Stimulated activated CD4-positive, alpha-beta T cell treated with anti-CD3 and anti-CD28 coated beads, Interleukin-4, amount 100 ng/mL, for 1 hour (primary cell): ENCODE measurements at places on chromosomes 12 and 14.

GRCh38 chr14:85576848-85577542, 47.1 kb downstream of the FLRT2 start:
- no peak for DNase-seq

GRCh38 chr14:101713621-101714349, 47.7 kb upstream of the PPP2R5C start:
- DNase-seq = no peak

DNA sequence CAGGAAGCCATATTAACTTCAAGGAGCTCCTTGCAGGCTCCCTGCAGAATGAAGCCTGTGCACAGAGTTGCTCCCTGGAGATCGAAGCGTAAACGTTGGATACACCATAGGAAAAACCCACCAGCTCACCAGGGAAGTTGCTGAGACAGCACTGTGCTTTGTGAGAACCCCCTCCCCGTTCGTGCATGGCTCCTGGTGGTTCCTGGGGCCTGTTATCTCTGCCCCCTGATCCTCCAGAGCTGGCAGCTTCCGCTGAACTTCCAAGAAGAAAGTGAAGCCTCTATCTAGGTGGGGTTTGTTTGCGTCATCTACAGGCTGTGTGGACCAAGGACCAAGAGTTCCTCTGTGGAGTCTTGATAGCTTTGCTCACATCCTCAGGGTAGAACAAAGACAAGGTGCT, 2.4 kb upstream of the CCDC85C start:
- DNase-seq = no peak

GRCh38 chr12:75713434-75713833, 202.0 kb upstream of the KRR1 start:
- no peak for DNase-seq

DNA sequence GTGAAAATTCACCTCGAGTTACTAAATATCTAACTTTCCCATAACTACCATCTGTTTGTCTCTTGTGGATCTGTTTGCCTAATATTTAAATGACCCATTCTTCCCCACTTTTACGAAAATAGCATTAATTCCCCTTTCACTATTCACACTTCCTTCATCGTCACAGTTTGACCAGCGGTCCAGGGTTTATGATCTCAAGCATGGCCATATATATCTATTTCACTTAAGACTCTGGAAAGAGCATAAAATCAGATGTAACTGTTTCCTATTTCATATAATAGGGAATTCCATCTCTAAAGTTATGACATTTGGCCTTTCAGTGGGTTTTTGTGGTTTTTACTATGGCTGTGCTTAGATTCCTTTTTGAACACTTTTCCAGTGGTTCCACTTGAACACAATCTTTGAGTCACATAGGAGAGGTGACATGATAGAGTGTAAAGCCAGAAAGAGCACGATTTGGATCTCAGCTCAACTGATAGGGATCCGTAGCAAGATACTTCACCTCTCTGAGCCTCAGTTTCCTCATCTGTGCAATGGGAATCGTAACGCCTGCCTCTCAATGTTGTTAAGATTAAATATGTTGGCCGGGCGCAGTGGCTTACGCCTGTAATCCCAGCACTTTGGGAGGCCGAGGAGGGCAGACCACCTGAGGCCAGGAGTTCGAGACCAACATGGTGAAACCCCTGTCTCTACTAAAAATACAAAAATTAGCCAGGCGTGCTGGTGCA, 754 bp upstream of the BCL2L14 start:
- DNase-seq = no peak

- DNase-seq = no peak
Measured at GRCh38 chr12:87200289-87200979, 828.8 kb downstream of the C12orf50 start.

DNA sequence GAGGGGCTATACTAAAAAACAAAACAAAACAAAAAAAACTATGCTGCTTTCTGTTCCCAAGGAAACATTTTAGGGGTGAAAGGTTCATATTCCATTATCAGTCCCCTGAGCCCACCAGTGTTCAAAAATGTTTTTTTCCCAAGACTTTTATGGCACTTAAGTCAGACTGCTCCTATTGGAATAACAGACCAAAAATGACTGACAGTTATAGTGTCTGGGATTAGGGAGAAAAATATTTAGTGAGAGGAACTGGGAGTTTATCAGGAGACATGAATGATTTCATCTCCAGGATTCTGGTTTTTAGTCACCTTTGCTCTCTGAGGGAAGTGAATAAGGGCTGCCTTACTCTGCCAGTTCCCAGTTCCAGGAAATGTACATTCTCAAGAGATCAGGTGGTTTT, 68.0 kb downstream of the PDE3A start:
- no peak for DNase-seq

DNA sequence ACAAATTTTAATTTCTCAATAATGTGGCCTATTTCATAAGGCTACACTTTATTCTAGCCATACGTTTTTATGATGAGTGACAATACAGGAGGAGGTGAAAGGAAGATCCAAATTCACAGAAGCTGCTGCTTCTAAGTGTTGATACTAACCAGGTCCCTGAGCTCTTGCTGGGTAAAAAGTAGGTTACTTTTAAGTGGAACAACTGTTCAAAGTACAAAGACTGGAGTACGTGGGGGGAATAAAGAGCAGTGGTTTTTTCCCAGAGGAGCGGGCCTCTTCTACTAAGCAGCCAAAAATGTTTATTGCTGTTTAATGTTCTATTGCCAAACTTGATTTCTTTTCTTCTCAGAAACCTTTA, 301.8 kb downstream of the AEBP2 start:
- no peak for DNase-seq

GRCh38 chr12:22525426-22525825, 18.9 kb downstream of the C2CD5 start:
- no peak for DNase-seq

DNA sequence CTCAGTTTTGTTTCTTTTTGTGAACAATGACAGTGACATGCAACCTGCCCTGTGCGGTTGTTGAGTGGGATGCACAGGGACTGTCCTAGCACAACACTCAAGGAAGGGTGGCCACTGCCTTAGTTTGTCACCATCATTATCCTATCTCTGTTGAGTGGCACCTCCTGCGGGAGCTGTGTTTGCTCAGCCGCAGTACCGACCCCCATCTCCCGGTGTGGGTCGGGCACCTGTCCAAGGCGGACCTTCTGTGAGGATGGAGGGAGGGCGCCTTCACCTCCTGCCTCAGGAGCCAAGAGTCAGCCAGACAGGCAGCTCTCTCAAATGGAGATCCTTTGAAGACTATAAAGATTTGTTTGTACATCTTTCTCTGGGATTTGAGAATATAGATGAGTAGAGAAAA, 142.1 kb downstream of the TSPAN9 start:
- no peak for DNase-seq

- DNase-seq = no peak
Measured at GRCh38 chr12:91140026-91140931, 29.0 kb upstream of the LUM start.

DNA sequence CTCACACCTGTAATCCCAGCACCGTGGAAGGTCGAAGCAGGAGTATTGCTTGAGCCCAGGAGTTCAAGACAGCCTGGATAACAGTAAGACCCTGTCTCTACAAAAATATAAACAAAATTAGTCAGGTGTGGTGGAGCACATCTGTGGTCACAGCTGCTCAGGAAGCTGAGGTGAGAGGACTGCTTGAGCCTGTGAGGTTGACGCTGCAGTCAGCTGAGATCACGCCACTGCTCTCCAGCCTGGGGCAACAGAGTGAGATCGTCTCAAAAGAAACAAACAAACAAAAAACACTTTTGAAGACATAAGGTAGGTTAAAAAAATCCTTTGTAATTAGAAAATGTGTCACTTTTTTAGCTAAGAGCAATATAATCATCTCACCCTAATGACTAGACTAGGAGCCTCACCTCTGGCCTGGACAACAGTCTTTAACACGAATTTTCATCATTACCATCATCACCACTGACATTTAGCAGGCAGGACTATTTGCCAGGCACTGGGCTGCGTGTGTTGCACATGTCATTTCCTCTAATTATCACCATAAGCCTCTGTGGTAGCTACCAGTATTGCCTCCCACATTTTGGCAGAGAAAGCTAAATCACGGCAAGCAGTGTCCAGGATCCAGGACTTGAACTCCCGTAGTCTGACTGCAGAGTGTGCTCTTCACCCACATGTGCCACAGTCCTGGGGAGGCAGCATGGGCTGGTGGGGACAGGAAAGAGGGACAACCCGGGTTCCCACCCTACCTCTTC, 4.6 kb upstream of the SYCP3 start:
- no peak for DNase-seq

- no peak for DNase-seq
Measured at GRCh38 chr12:117718559-117718958, 250.2 kb downstream of the KSR2 start.

DNA sequence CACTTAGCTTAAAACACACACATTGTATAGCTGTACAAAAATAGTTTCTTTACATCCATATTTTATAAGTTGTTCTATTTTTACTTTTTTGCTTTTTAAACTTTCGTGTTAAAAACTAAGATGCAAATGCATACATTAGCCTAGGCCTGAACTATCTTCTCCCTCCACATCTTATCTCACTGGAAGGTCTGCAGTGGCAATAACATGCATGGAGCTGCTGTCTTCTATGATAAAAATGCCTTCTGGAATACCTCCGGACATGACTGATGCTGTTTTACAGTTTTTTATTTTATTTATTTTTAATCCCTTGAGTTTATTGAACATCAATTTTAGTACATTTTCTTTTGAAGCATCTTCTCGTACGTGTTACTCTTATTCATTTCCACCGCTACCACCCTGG, 112.3 kb upstream of the TSPAN8 start:
- DNase-seq = no peak

DNA sequence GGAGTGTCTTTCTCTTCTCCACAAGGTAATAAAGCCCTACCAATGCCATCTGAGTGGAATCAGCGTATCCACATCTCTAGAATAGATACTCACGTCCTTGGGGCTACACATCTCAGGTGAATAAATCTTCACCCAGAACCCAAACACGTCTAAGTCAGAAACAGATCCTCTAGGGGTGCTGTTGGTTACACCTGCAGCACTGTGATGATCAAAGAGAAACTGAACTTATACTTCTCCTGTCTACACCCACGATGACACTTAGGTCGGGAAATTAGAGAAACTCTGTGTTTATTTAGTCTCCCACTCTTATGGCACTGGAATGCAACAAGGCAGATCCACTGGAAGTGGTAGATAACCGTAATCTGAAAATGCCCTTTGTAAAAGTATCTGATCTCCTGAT, 46.2 kb downstream of the WIF1 start:
- DNase-seq = no peak

DNA sequence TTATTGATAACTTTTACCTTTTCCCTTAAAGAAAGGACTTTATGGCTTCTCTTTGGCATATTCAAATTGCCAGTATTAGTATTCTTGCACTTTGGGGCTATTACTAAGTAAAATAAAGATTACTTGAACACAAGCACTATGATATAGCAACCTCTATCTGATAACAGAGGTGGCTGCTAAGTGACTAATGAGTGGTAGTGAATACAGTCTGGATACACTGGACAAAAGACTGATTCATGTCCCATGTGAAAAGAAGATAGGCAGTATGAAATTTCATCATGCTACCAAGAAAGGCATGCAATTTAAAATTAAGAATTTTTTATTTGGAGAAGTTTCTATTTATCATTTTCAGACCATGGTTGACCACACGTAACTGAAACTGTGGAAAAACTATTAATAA, 399.9 kb downstream of the FSCB start:
- DNase-seq = no peak

- DNase-seq = no peak
Measured at GRCh38 chr12:90299121-90299520, 590.5 kb upstream of the ATP2B1 start.

DNA sequence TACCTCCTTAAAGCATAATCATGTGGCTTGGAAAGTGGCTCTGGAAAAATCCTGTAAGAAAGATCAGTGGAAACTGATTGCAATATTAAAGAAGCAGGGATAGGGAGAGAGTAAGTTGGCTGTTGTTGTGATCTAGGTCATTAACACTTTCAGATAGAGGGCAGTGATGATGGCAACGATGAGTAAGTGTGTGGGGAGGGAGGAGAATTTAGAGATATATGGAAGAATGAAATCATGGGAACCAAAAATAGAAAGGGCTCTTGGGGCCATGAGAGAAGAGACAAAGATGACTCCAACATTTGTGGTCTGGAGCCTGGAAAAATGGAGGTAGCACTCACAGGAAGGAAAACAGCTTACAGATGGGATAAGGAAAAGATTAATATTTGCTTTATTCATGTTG, 23.3 kb downstream of the SNRPF start:
- DNase-seq = no peak

- DNase-seq = no peak
Measured at GRCh38 chr14:104306450-104307040, 168.2 kb downstream of the KIF26A start.

- no peak for DNase-seq
Measured at GRCh38 chr12:5173511-5174011, 129.9 kb downstream of the KCNA5 start.

DNA sequence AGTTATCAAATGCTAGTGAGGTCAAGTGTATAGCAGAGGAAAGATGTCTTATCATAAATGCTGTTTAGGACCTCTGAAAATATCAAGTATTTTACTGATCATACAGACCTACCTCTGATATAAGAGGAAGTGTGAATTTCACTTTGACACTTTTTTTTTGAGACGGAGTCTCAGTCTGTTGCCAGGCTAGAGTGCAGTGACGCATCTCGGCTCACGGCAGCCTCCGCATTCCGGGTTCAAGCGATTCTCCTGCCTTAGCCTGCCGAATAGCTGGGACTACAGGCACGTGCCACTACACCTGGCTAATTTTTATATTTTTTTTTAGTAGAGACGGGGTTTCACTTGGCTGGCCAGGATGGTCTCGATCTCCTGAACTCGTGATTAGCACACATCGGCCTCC, 55.1 kb upstream of the PIK3C2G start:
- DNase-seq = no peak

DNA sequence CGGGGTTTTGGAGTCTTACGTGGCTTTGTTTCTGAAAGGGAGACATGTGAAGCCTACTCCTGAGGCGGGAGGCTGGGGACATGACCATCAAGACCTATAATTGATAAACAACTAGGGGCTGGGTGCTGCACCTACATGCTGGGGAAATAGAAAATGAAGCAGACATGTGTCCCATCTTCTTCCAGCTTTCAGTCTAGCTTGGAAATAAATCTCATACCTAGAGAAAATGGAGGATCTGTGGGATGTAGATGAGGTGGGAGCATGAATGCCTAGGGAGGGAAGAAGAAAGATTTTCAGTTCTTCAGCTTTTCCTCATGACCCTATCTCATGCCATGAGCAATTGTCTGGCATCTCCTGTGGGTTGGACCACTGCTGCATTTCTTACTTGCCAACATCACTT, 22.1 kb downstream of the EMP1 start:
- no peak for DNase-seq

DNA sequence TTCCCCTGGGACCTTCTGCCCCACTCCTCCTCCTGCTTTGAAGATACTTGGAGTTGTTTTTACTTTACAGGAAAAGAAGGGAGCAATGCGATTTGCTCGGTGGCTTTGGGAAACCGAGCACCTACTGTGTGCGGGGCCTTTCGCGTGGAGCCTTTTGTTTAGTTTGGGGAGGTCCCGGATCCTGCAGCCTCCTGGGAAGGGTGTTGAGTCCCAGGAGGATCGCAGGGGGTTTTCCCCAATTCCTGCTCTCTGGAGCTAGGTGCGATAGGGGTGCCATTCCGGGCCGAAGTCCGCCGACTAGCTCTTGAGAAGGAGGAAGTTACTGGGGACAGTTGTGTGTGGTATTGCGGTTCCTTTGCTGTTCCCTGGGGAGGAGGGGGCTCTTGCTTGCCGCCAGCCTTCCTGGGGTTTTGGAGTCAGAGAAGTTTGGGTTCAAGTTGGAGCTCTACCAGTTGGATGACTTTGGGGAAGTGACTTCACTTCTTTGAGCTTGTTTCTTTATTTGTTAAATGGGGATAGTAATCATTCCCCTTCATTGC, 1.1 kb downstream of the BRI3BP start:
- DNase-seq = no peak

GRCh38 chr12:124231980-124232653, 62.8 kb upstream of the RFLNA start:
- DNase-seq = no peak
